ENCODE measurements at places on chromosomes 5 and 9.

GRCh38 chr9:87310827-87311523 lies 186.7 kb upstream of the DAPK1 start:
- no peak for DNase-seq

DNA sequence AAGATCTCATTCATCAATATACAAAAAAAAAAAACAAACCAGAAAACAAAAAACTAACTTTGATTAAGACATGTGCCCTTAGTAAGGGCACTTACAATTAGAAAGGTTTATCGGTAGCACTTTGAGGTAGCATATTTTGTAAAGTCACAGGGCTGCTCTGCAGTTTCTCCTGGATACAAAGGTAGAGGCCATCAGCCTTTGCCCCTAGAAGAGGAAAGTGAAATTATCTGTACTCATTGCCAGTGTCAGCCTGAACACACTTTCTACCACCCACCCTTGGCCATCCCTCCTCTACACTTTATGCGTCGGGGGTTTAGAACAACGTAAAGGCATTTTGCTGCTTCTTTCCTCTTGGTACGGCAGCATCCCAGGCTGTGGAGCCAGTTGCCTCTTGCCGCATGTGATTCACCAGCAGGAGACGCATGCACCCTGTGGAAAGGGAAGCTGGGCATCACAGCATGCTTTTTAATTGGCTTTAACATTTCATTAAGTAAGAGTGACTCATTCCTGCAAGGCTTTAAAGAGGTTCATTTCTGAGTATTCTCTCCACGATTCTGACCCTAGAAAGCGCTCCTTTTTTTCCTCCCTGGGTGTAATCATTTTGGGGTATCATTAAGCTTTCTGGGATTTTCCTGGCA lies 84.6 kb downstream of the CEMIP2 start:
- DNase-seq: no peak

- DNase-seq: no peak
Measured at GRCh38 chr5:142806841-142807267, 36.7 kb downstream of the ARHGAP26 start.

DNA sequence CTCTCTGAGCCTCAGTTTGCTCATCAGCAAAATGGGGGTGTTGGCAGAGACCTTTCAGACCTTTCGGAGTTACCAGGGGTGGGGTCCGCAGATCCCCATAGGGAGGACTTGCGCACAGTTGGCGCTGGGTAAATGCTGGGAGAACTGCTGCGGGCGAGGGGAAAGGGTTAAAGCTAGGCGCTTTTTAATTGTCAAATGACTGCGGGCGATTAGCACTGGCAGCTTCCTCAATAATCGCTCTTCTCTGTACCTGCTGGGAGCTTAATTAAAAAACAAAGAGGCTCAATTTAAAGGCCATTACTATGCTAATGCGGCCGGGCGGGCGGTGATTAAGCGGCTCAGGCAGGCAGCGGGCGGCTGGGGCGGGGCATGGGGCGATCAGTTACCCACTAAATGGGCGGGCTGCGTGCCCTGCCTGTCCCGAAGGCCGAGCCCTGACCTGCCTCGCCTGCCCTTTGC lies 63.0 kb downstream of the LMX1B start:
- no peak for DNase-seq

DNA sequence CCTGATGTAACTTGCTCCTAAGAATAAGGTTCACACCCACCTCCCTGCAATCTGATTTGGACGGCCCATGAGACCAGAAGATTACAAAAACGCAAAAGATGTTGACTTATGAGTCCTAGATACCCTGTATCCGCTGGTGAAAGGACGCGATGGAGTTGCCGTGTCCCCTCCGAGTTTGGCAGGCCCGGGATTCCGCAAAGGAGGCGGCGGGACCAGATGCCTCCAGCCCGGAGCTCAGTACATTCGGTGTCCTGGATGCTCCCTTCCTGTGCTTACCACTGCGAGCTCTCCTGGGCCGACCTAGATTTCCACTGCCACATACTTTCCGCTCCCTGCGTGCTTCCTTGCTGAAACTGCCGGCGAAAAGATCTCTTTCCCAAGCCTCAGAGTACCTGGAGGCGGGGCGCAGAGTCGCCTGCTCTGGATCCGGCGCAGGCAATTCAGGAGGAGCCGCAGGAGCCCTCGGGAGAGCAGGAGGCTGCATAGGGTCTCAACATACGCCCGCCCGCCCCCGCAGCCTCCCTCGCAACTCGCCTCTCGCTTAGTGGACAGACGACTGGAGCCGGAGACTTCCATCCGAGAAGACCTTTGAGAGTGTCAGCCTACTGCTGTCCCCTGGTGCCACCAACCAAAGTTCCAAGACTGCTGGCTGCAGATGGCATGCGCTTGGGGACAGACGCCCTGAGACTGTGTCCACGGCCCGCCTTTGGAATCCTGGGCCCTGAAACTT lies 39.8 kb downstream of the ANXA2R start:
- no peak for DNase-seq

DNA sequence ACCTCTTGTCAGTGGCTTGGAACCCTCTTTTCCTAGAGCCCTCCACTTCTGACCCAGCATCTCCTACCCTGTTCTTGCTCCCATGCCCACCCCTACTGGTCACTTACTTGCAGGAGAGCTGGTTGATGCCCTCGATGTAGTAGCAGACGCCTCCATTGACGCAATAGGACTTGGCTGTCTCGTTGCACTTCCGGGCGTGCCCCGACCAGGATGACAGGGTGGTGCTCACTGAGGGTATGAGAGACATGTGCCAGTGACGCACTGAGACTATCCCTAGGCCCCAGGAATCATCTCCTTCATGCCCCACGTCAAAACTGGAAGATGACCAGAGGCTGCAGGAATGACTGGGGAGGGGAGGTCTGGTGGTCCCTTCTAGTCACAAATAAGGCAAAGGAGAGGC lies 76.0 kb downstream of the PSD2 start:
- no peak for DNase-seq

GRCh38 chr9:68492806-68493205 lies 47.9 kb downstream of the TMEM252 start:
- DNase-seq: no peak

GRCh38 chr5:172506921-172507320 lies 52.6 kb upstream of the SH3PXD2B start:
- DNase-seq: no peak

DNA sequence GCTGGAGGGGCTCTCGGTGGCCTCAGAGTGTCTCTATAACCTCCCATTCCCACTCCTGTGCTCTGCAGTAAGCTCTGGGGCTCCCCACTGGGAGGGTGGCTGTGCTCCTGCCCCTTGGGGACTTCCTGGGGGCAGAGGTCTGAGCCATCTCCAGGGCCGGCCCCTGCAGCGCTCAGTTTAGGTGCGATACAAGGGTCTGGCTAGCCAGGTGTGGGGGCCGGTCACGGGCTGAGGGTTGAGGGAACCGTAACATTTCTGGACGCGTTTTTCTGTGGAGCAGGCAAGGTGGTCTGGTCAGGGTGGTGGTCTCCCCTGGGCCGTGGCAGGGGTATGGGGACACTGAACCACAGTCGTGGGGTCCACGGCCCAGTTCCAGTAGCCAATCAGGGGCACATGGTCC lies 38.0 kb upstream of the SLC6A19 start:
- DNase-seq: no peak

- no peak for DNase-seq
Measured at GRCh38 chr5:72598401-72599064, 91.3 kb upstream of the ZNF366 start.

- no peak for DNase-seq
Measured at GRCh38 chr5:24512423-24512822, 132.4 kb downstream of the CDH10 start.

- no peak for DNase-seq
Measured at GRCh38 chr9:7892975-7893374, 93.4 kb upstream of the DMAC1 start.

- DNase-seq: no peak
Measured at GRCh38 chr9:16455842-16456241, 414.6 kb downstream of the BNC2 start.

DNA sequence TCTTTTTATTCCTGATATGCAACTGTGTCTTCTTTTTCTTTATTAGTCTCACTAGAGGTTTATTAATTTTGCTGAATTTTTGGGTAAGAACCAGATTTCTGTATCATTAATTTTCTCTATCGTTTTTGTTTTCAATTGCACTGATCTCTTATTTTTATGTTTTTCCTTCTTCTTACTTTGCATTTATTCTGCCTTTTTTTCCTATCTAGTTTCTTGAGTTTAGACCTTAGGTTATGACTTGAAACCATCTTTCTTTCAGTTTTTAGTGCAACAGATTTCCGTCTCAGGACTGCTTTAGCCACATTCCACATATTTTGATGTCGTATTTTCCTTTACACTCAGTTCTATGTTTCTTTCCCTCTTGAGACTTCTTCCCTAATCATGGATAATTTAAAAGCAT lies 56.6 kb downstream of the IARS1 start:
- DNase-seq: no peak

GRCh38 chr5:135559354-135559753 lies 19.4 kb downstream of the CXCL14 start:
- no peak for DNase-seq

DNA sequence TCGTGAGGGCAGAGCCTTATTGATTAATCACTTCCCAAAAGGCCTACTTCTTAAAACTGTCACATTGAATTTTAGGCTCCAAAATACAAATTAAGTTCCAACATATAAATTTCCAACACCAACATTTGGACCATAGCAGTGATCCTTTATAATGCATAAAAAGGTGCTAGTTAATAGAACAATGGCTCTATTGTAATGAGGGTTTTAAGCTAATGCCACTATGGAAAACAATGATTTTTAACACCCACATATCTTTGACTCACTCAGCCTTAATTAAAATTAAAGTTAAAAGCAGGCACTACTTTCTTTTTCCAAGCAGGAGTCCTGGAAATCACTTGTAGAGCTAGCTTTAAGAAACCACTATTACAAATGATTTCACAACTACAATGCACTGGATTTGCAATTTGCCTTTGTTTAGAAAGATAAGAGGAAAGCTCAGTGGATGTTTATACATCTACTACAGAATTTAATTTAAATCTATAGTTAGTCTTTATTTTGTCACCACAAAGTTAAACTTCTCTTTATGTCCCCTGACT lies 41.8 kb downstream of the DPYSL3 start:
- DNase-seq: no peak

GRCh38 chr5:66558560-66558959 lies 37.6 kb upstream of the MAST4 start:
- DNase-seq: no peak

GRCh38 chr5:132473019-132473531 lies 17.5 kb downstream of the IRF1 start:
- DNase-seq: no peak

DNA sequence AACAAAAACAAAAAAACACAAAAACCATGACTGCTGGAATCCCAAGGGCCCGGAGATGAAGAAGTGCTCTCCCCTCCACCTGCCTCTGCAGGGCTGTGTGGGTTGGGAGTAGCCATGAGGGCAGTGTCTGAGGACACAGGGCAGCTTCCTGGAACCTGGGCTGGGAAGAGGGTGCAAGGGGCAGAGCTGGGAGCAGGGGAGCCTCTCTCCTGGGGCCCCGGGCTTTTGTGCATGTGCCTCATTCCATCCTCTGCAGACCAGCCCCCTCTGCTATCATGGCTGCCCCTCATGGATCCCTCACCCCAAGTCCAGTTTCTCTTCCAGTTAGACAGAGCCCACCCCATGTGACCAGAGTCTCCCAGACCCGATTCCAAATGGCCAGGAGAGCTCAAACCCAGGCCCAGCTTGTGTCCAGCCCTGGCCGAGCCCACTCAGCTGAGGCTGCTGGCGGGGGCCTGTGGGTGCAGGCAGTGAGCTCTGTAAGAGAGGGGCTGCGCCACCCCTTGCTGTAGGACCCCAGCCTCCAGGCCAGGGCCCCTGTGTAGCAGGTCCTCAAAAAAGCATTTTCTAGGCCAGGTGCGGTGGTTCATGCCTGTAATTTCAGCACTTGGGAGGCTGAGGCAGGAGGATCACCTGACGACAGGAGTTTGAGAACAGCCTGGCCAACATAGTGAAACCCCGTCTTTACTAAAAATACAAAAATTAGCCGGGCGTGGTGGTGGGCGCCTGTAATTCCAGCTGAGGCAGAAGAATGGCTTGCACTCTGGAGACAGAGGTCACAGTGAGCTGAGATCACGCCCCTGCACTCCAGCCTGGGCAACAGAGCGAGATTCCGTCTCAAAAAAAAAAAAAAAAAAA lies 44.5 kb downstream of the PLPP7 start:
- no peak for DNase-seq

- DNase-seq: no peak
Measured at GRCh38 chr5:55913466-55914413, 62.6 kb downstream of the IL31RA start.

DNA sequence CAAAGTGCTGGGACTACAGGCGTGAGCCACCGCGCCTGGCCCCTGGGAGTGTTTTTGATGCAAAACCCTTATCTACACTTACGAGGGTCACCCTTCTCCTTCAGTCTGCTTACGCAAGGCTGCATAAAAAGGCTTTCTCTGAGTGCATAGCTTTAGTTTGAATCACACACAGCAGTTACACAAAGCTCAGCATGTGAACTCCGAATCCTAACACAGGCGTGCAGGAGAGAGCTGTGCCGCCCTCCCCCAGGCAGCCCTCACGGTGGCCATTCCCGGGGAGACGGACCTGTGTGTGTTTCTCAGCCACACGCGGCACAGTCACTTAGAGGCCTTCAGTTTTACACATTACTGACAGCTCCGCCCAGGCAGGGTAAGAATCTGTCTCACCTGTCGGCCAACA lies 26.7 kb downstream of the EXD3 start:
- no peak for DNase-seq

DNA sequence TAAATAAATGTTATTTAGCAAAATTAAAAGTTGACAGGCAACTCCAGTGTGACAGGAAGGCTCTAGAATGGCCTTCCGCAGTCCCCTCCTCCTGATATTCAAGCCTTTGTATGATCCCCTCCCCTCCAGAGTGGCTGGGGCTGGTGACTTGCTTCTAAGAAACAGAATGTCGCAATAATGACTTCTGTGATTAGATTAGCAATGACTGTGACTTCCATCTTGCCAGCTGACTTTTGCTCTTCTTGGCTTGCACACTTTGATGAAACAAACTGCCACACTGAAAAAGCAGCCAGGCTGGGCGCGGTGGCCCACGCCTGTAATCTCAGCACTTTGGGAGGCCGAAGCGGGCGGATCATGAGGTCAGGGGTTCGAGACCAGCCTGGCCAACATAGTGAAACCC lies 106.5 kb upstream of the LARP1 start:
- no peak for DNase-seq

GRCh38 chr5:168843277-168844015 lies 264.3 kb upstream of the PANK3 start:
- no peak for DNase-seq

- DNase-seq: no peak
Measured at GRCh38 chr9:37512437-37512836, 26.7 kb downstream of the POLR1E start.

DNA sequence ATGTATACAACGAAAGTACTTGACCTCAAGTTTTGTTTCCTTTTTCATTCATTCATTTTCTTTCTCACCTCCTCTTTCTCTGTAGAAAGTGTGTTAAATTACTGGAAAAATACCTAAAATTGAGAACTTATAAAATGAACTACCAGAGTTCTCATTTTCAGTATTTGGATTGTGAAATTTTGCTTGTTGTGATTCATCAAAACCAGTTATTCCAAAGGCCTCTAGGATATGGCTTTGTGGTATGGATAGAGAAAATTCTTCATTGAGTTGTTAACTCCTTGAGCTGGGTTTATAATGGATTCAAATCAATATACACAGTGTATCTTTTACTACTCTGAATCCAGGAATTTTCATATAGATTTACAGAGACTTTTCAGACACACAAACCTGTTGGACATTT lies 287.6 kb downstream of the KDM4C start:
- no peak for DNase-seq

- DNase-seq: no peak
Measured at GRCh38 chr9:133538851-133539833, 4.6 kb downstream of the ADAMTSL2 start.
